Stimulated activated CD8-positive, alpha-beta memory T cell treated with anti-CD3 and anti-CD28 coated beads, Interleukin-7, amount 100 ng/mL, for 24 hours (primary cell): ENCODE measurements at places on chromosomes 1 and 21.

GRCh38 chr21:42581336-42581992 lies 67.8 kb downstream of the SLC37A1 start:
- DNase-seq = no peak

DNA sequence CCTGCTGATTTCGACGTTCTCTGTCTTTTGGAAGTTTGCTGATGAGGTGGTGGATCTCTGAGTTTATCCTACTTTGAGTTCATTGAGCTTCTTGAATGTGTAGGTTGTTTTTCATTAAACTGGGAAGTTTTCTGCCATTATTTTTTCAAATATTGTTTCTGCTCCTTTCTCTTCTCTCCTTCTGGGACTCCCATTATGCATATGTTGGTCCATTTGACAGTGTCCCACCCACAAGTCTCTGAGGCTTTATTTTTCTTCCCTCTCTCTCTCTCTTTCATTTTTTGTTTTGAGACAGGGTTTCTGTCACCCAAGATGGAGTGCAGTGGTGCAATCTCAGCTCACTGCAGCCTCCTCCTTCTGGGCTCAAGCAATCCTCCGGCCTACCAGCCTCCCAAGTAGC lies 11.7 kb downstream of the TNFRSF18 start:
- no peak for DNase-seq

- no peak for DNase-seq
Observed at GRCh38 chr21:29248124-29248523, 50.6 kb upstream of the BACH1 start.

DNA sequence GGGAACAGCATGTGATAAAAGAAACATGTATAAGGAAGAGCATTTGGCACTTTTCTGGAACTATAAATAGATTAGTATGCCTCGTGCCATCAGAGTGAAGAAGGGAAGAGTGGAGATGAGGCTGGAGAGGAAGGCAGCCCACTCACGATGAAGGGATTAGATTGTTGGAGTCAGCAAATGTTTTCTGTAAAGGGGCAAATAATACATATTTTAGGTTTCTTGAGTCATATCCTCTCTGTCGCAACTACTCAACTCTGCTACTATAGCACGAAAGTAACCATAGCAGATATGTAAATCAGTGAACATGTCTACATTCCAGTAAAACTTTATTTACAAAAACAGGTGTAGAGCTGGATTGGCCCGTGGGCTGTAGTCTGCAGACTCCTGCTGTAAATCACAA lies 147.8 kb downstream of the TENT5C start:
- DNase-seq = no peak
